ENCODE measurements at places on chromosomes 5 and 9. TPM values are rescaled to one million over a fixed set of nuclear protein-coding genes. Genes with fewer than 3 reads are reported as not detected.

GRCh38 chr5:173922527-173922926 lies 34.4 kb downstream of the CPEB4 start:
- DNase-seq: no peak

Gene MAML1
- total RNA-seq: 17.9 TPM

GRCh38 chr9:129708793-129709192 lies 43.3 kb downstream of the PRRX2 start:
- no peak for DNase-seq

DNA sequence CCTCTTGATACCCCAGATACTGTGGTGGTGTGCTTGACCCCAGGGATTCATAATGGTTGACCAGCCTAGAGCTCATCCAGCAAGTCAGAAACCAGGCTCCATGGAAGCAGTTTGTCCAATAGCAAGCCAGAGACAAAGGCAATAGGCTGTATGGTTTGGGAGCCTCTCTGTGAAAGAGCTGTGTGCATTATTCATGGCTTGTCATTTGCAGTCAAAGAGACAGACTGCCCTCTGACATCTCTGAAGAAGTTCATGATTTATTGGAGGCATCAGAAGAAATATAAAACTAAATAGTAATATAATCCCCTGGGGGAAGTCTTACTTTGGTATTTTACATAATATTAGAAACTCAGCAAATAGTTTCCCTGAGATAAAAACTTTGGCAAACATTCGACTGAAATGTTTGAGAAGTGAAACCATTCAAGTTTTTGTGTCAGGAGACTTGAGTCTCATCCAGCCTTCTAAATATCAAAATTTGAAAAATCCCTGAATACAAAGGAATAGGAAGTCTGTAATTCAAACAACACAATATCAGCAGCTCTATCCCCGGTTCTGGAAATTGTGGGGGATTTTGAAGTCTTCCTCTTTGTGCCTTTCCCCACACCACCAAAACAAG lies 250.3 kb downstream of the ZSWIM6 start:
- no peak for DNase-seq

Gene WWC1
- 44.2 TPM for total RNA-seq

Gene MROH2B
- total RNA-seq: not detected

DNA sequence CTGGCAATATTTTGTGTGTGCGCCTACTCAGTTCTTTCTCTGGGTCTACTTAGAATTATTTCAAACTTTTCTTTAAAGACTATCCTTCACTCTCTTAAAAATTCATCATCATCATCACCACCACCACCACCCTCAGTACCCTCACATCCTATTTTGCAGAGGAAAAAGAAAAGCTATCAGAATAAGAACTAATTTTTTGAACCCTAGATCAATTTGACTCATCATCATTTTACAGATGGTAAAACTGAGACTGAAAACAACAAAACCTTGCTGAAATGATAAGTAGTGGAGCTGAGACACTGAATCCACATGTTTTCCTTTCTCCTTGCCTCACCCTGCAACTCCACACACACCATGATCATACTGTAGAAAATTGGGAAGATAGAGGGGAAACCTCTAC lies 119.3 kb downstream of the SSBP2 start:
- no peak for DNase-seq

DNA sequence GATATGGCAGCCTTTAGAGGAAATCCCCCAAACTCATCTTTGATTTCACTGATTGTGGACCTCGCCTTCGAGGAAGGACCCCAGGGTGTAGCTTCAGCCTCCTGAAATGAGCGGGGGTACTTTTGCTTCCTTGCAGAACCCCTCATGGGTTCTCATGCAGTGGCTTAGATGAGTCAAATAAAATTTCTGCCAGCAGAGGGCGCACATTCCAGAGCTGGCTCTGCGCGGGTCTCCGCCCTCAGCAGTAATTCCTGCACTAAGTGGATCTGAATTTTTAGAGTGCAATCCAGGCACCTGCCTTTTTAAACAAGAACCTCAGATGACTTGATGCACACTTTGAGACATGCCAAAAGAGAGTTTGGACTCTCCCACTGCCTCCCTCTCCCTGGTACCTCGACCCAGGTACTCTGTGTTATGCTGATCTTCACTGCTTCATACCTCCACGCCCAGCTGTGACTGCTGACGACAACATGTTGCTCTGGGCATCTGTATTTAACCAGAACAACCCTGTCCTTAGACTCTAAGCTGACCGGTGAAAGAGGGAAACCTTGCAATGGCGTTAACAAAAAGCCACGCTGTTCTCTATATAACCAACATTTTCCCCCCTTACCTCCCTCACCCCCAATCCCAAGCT lies 7.3 kb downstream of the EGFLAM start:
- peak; percentile 86 for DNase-seq

- DNase-seq: peak; percentile 85
Measured at GRCh38 chr5:9898319-9898718, 268.2 kb upstream of the TAS2R1 start.

Gene OBP2B
- not detected for total RNA-seq

DNA sequence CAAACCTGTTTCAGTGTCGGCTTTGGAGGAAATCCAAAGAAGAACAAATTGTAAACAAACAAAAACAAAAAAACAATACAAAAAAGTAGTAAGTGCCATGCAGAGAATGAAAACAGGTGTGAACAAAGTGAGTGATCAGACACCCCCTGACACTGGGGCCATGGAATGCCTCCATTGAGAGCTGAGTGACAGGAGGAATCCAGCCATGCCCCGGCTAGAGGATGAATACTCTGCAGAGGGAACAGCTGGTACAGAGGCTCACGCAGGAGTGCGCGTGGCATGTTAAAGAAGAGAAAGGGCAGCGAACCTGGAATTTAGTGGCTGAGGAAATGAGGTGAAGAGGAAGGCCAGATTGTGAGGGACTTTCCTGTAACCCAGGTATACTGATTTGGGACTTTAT lies 15.5 kb upstream of the CCNJL start:
- DNase-seq: no peak

- no peak for DNase-seq
Measured at GRCh38 chr9:127218818-127219217, 45.8 kb upstream of the GARNL3 start.

- no peak for DNase-seq
Measured at GRCh38 chr9:88398016-88398415, 9.8 kb downstream of the SPIN1 start.

GRCh38 chr5:128791312-128791711 lies 174.0 kb upstream of the SLC27A6 start:
- no peak for DNase-seq

- peak; percentile 27 for DNase-seq
Measured at GRCh38 chr5:114237766-114238165, 124.1 kb upstream of the KCNN2 start.

GRCh38 chr9:120914953-120915352 lies 11.6 kb downstream of the TRAF1 start:
- peak; percentile 80 for DNase-seq

GRCh38 chr5:107542428-107542827 lies 128.3 kb downstream of the EFNA5 start:
- DNase-seq: peak; percentile 96

Gene SLC36A2
- total RNA-seq: not detected

GRCh38 chr9:102355982-102356381 lies 617.5 kb upstream of the GRIN3A start:
- DNase-seq: no peak

DNA sequence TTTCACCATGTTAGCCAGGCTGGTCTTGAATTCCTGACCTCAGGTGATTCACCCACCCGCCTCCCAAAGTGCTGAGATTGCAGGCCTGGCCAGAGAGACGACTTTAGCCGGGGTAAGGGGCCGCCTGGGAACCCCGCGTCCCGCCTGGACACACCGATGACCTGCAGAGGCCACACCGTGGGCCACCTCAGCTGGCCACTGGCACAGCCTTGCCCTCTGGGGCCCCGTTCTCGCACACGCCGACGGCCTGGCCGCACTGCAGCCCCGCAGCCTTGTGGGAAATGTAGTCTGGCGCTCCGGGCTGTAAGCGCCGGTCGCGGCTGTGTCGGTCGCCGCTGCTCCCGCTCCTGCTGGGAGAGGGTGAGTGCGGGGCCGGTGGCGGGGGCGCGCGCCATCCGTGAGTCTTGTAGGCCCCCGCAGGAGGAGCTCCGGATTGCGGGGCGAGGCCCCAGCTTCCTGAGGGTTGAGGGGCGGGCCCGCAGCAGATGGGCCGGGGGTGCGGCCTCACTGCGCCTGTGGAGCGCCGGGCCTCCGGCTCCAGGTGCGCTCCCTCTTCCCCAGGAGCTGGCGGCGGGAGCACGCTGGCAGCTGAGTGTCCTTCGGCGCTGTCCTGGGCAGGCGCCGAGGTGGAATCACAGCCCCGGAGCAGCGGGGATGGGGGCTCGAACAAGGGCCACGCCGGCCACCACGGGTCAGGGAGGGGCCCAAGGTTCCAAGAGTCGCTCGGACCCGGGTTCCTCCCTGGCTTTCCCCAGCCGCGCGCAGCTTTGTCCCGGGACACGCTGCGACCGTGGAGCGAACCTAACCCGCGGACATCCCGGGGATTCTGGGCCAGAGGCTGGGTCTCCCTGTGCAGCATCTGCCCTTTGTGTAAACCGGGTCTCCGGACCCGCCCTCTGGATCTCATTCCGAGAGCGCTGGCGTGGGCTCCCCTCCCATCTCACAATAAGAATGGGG lies at the start of gene ZFP2:
Gene ZFP2, plus strand, starts transcription at position 299 of the 957 bp plus-strand sequence. CDS start 35,401 bp downstream, outside the sequence.
- DNase-seq: peak; percentile 50

GRCh38 chr5:68420476-68421344 lies 205.2 kb downstream of the PIK3R1 start:
- no peak for DNase-seq

- peak; percentile 78 for DNase-seq
Measured at GRCh38 chr5:107486489-107486888, 184.2 kb downstream of the EFNA5 start.

- DNase-seq: peak; percentile 69
Measured at GRCh38 chr9:97773723-97774122, 76.6 kb upstream of the XPA start.

- peak; percentile 61 for DNase-seq
Measured at GRCh38 chr9:124306098-124306735, 48.5 kb downstream of the NEK6 start.

GRCh38 chr9:83570359-83570758 lies 32.2 kb upstream of the FRMD3 start:
- peak; percentile 4 for DNase-seq

DNA sequence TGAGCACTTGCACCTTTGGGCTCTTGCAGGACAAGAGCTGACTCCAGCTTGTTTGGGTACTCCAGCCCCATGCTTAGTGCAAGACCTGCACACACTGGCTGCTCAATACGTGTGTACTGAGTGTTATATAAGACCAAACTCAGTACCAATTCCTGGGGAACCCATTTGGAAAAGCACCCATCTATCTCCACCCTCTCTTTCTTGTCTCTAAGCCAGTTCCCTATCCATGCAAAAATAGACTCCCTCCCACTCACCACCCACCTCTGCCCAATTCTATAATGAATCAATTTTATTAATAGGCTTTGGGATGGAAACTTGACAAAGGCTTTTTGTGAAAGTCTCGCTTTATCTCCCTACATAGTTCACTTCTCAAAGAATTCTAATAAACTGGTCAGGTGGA lies 60.9 kb upstream of the CPLX2 start:
- no peak for DNase-seq

DNA sequence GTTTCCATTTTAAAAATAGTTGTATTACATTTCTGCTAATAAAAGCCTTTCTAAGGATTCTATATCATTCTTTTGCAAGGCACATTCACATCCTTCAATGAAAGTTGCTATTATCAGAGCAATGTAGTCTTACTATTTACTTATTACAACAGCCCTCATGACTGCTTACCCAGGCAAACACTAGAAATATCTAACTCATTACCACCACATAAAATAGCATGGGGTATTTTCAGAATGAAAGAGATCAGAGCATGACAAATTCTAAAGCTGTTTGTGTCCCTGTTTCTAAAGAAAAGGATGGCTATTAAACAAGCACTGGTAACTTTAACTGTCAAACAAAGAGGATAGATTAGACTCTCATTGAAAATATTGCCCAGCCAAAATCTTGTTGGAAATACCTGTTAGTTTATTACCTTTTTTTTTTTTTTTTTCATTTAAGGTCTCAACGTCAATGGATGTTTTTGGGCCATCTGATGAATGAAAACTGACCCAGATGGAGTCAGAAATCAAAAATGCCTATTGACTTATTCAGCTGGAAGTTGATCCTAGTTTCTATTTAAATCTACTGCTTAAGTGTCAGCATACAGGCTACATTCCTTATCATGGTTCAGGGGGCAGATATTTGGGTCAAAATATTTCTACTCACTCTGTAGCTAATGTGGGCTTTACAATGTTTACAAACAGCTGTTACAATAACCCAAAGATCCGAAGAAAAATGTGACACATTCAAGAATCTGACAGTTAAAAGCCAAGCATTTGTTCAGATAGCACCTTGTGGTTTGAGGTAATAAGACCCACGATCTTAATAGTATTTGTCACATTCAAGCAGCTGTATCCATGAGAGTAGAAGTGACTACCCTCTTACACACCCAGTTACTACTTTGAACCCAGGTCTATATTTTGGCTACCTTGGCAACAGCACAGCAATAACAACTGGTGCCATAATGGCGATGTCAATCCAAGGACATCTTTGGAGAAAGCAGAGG lies 554.8 kb upstream of the MEF2C start:
- peak; percentile 67 for DNase-seq

GRCh38 chr5:61332851-61333320 lies 828 bp downstream of the ZSWIM6 start:
- DNase-seq: peak; percentile 45

DNA sequence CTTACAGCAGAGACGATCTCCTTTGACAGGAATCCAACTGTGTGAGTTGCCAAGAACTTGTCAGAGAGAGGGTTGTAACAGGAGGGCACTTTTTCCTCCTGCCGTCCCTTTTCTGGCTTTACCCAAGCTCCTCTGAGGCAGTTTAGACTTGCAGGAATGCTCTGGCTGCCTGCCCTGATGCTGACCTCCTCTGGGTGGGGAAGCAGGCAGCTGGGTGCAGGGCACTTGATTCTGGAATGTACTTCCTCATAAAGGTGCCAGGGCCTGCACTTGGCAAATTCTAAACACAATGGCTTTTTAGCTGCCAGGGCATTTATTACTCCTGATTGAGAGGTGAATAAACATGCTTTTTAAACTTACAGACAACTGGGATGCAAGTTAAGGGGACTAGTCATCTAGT lies 190.4 kb downstream of the EPB41L4A start:
- peak; percentile 71 for DNase-seq

Gene ZFP37
- total RNA-seq: not detected

DNA sequence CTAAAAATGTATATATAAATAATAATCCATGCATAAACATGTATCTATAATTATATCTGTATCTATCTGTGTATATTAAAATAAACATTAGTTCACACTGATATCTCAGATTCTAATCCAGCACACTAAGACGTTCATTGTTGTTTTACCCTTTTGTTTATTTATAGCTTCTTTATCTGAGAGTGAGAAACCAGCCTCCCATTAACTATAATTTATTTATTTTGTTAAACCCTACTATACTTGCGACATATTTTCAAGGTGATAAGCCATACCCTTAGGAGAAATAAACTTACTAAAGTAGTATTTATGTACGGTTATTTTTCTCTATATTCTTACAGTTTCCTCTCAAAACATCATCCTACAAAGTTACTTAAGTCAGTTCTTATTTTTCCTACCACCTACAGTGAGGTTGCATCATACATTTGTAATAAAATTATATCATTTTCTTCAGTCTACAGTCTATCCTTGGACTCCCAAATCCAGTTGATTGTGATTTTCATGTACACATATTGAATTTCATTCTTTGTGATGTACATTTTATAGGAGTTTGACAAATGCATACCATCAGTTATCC lies 726.4 kb upstream of the FAM174A start:
- no peak for DNase-seq
